ENCODE measurements at places on chromosomes 7 and 10. TPM values are rescaled to one million over a fixed set of nuclear protein-coding genes. Genes with fewer than 3 reads are reported as not detected.

DNA sequence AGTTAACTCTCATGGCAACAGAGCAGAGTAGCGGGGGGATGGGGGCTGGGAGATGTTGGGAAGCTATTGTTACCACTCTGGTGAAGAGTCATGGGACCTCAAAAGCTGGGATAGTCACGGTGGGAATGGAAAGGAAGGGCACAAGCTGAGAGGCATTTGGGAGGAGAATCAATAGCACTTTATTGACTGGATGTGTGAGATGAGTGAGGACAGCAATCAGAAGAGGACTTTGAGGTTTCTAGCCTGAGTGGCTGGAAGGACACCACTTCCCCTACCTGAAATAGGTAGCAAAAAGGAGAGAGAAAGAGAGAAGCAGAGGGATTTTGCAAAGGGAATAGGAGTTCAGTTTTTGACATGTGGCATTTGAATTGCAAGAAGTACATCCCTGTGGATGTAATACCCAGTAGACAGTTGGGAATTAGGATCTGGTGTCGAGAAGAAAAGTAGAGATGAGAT lies 27.2 kb downstream of the SCD start:
- DNase-seq = no peak

Gene CTNNA3
- 2.3 TPM for total RNA-seq

Gene PALD1
- 9.1 TPM for total RNA-seq

DNA sequence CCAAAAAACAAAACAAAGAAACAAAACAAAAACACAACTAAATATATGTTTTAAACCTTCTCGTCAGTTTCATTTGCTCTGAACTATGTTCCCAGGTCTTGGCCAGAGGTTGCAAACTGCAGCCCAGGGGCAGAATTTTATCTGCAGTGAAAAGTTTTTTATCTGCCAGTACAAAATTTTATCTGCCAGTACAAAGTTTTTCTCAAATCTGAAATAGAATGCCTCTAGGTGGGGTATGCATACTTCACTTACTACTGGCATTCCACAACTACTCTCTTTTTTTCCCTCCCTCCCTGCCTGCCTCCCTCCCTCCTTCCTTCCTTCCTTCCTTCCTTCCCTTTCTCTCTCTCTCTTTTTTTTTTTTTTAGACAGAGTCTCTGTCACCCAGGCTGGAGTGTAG lies 9.4 kb upstream of the CLDN3 start:
- DNase-seq = no peak

Gene LLCFC1
- not detected for total RNA-seq

GRCh38 chr10:2079603-2080078 lies 342.3 kb upstream of the ADARB2 start:
- no peak for DNase-seq

Gene C7orf57
- 0.32 TPM for total RNA-seq

DNA sequence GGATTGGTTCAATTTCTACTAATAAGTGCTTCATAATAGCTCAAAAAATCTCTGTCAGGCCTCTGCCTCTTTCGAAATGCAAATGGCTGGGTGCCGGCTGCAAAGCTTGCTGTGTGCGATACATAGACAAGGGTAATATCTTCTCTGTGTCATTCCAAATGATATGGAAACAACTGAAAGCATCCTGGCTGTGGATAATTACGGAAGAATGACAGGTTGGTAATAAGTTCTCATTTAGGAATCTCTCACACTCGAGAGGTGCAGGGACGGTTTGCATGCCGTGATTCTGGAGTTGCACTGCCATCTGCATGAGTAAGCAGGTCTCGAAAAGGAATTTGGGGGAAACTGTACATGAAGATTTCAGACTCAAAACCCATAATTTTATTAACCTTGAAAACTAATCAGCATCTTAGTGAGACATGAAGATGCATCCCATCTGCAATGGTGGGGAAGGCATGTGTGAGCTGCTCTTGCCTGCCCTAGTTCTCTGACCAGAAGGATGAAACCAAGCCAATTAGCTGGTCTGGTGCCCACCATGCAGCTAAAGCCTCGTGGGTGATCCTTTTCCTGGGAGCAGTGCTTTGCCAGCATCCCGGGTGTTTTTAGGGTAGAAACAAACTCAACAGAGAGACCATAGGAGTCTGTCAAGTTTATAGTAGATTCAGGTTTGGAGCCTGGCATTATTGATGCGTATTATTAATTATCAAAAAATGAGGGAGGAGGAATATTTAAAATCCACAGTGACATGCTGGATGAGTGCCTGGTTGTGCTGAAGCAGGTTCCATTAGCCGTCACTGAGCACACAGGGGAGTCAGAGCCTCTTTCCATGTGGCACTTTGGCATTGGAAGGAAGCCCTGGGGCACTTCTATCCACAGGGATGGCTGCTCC lies 503.6 kb upstream of the MGMT start:
- DNase-seq = no peak

GRCh38 chr10:116915340-116915739 lies 66.0 kb downstream of the ENO4 start:
- no peak for DNase-seq

Gene DHTKD1
- total RNA-seq = 31.3 TPM

Gene ARMH3
- 22.0 TPM for total RNA-seq

Gene PTN
- total RNA-seq = 2.9 TPM
